ENCODE measurements at places on chromosomes 12 and 14.

DNA sequence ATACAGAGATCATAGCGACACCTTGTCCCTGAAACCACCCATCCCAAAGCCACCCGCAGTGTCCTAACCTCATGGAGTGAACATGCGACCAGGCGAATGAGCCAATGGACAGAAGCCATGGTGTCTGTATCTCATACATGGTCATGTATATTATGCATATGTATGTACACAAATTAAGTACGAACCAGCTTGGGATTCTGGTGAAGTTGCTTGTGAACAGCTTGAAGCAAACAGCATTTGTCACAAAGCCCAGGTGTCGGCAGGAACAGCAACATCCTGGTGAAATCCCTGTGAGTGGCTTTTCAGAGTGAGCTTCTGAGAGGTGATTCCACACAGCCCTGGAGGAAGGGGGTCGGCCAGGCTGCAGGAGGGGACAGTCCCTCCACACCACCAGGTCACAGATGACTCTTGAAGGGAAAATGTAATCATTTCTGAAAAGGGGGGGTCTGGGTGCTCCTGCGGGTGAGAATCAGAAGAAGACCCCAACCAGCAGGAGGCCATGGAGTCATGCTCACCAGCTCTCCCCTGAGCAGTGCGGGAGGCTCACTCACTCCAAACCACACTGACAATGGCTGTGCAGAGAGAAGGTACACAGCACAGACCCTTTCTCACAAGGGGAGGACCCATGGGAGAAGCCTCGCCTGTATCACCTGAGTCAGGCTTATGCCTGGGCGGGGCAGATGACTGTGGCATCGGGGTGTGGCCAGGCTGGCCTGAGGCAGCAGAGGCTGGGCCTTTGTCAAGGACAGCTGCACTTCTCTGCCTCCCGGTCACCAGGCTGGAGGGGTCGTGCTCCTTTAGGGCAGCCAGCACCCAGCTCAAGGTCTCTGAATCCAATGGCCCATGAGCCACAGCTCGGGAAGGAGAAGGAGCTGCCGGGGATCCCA is 14.3 kb downstream of the CHGA start:
- no peak for DNase-seq

DNA sequence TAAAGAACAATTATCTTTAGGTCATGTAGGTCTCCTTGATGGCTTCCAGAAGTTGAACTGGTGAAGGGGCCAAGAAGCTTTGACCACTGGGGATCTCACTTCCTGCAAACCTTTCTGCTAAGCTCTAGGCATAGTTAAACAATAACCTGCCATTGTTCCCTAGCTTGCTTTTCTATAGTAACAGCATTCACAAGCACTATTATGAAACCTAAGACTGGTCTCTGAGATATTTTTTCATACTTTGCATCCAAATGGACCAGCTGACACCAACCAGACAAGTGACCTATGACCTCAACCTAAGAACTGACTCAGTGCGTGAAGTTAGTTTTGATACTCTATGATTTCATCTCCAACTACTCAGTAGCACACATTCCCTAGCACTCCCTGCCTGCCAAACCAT is 129.1 kb downstream of the PTPRB start:
- no peak for DNase-seq

DNA sequence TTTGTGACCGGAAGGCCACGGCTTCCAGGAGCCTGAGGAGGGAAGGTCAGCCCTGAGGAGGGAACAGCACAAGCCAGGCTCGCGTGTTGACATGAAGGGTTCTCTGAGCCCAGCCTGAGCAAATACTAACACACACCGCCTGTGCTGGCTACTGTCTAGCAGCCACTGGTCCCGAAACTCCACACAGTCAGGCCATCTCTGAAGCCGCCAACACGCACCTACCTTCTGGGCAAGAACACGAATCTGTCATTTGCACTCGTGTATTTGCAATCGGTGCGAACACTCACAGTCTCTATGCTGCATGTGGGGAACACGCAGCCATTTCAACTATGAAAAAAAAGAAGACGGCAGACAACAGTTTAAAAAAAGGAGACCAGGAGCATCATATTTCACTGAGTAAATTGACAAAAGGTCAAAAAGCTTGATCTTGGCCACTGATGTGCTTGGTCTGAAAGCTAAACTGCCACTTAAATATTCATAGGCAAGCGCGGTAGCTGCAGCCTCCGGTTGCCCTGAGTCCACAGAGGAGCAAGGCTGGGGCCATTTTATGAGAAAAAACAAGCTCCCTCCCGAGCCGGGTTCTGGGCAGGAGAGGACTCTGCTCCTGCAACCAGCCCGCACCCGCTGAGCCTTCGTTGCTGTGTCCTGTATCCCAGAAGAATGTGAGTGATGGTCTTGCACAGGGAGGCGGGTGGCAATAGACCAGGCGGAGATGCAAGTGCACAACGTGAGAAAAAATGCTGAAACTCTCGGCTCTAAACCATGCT is 57.8 kb downstream of the RIMBP2 start:
- DNase-seq, result no peak

GRCh38 chr12:79451978-79452377 is 238.8 kb downstream of the PAWR start:
- DNase-seq, result no peak

- peak; percentile 49 for DNase-seq
Measured at GRCh38 chr14:22882529-22883172, 371 bp upstream of the REM2 start.

DNA sequence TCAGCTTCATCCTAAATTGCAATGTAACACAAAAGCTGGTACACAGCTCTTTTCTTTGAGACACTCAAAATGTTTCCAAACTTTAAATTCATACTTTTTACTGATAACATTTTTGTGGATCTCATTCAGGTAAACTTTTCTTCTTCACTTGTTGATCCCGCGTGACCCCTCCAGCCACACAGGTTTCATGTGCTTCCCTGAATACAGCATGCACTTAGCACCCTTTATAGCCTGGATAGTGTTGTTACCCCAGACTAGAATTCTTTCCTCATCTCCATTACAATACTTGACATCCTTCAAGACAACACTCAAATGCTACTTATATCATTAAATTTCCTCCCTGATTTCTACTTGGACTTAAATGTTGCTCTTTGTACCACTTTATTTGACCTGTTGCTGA is 373.4 kb downstream of the RAD51B start:
- no peak for DNase-seq

DNA sequence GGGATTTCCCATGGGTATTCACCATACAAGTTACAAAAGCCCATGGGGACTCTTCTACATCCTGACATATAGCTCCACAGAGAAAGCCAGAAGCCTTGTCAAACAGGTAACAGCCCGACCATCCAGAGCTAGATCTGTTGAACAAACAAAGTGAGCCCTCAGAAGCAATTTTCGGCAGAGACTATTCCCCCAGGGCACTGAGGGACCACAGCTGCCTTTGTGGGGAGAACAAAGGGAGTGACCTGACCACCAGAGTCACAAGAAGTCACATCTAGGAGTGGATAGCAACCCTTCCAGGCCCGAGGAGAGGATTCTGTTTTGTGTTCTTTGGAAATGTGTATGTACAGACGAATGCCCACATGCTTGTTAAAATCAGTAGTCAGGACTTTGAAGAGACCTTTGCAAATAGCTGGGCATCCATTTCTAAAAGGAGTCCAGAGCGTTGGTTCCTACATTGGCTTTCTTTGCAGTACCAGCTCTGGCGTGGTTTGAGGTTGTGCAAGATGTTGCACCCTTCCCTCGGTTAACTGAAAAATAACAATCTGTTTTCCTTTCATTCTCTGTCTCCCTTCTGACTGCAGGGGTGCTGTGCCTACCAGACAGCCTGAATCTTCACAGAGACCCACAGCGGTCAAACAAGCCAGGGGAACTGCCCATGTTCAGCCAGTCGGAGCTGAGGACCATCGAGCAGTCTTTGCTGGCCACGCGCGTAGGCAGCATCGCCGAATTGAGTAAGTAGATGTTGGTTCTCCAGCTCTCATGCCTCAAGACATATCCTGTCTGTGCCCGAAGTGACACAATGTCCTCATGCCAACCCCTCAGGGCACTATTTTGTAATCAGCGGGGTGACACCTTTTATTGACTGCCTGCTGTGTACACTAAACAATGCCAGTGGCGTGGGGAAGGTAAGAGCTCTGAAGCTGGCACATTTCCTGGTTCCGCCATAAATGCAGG is 165.4 kb upstream of the PWP1 start:
- no peak for DNase-seq

- peak; percentile 47 for DNase-seq
Measured at GRCh38 chr12:120225852-120226640, 25.1 kb upstream of the RPLP0 start.

- DNase-seq, result peak; percentile 78
Measured at GRCh38 chr12:47837190-47838171, 17.8 kb upstream of the HDAC7 start.

DNA sequence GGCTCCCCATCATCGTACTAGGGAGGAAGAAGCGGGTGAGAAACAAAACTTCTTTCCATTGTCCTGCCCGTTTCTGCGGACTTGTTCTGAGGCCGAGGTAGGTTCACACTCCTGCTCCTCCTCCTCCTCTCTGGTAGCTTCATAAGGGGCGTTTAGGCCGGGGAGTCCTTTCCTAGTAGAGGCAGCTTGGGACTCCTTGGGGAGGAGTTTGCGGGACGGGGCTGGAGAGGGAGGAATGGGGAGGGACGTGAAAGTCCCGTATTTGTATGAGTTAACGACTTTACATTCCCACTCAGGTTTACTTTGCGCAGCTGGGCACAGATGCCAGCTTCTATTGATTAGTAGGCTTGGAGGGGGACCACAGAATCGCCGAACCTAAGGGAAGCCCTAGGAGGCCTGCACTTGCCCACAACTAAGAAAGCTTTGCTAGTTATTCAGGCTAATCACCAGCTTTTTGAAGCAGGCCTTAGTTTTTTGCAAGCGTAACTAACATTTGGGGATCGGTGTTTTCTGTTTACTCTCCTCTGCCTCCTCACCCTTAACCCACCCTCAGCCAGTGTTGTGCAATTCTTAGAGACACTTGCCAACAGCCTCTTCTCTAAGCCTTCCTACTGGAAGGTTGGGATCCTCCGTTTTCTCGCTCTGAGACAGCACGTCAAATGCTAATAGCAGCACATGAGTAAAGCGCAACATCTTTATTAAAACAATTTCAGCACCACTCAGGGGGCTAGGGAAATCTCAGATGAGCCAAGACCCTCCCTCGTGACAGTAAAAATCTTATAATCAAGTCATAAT is 499 bp downstream of the RNASE4 start:
- DNase-seq, result no peak

GRCh38 chr12:132441871-132442863 is 47.8 kb upstream of the FBRSL1 start:
- no peak for DNase-seq

DNA sequence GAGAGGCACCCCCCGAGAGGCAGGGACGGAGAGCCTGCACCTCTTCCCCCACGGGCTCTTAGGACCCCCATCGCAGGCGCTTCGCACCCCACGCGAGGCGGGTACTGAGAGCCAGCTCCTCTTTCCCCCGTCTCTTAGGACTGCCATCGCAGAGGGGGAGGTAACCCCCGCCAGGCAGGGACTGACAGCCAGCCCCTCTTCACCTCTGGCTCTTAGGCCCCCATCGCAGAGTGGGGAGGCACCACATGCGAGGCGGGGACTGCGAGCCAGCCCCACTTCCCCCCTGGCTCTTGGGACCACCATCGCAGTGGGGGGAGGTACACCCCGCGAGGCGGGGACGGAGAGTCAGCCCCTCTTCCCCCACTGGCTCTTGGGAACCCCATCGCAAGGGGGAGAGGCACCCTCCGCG is 46.1 kb downstream of the DDX11 start:
- no peak for DNase-seq

- no peak for DNase-seq
Measured at GRCh38 chr12:76587428-76588178, 28.0 kb upstream of the OSBPL8 start.

GRCh38 chr12:128911861-128912260 is 58.6 kb downstream of the GLT1D1 start:
- no peak for DNase-seq

GRCh38 chr12:107129315-107129930 is 36.1 kb upstream of the CRY1 start:
- DNase-seq, result no peak

GRCh38 chr12:62166525-62166924 is 93.7 kb upstream of the USP15 start:
- DNase-seq, result no peak

GRCh38 chr14:68249661-68250451 is 430.3 kb downstream of the RAD51B start:
- no peak for DNase-seq

DNA sequence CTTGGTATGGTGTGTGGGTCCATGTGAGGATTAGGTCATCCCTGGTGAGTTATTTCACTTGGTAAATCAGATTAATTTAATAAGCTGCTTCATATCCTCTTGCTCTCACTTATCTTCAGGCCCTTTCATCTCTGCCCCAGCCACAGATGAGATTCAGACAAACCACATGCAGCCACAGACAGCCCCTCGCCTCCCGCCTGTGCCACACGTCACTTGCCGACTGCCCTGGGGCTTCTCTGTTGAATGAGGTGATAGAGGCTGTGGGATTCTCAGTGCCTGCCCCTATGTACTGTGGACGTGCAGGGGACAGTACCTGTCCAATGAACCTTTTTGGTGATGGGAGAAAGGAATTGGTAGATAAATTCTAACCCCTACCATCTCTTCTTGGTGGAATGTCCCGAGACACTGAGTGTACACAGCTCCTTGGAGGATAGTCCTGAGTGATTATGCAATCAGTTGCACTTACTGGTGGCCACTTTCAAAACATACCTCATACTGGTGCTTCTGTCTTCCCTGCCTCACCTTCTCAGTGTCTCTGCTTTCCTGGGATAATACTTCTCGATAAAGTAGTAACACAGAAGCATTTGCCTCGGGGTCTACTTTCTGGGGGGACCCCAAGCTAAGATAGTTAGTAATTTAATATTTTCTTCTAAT is 248.7 kb downstream of the TTC6 start:
- DNase-seq, result no peak

DNA sequence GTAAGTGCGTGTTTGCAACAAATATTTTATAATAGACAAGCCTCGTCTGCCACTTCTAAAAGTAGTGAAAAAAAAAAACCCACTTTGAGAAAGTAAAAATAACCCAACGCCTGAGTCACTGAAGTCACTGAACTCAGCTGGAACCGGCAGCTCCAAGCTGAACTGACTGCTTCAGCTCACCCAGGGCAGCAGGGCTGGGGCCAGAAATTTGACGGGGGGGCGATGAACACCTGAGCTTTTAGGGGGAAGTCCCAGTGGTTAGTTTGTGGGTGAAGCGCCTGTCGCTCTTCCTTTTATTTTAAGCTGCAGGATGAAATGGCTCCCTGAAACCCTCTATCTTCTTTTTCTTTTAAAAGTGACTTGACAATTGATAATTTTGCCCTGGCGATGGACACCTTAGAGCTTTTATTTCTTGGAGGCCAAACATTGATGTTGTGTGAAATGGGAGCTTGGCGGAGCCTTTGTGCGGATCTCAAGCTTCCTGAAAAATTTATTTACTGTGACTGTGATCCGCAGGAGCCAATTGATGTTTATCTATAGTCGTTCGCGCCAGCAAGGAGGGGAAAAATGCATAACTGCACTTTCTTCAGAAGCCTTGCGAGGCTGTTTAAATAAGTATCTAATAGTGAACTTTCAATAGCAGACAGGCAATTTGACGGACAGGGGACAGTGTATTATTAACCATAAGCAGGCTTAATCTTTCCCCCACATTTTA is 173.2 kb upstream of the MYL2 start:
- peak; percentile 40 for DNase-seq
